Stimulated activated CD4-positive, alpha-beta T cell treated with anti-CD3 and anti-CD28 coated beads, Interleukin-4, amount 100 ng/mL, for 48 hours (primary cell): ENCODE measurements at places on chromosomes 7 and 10.

DNA sequence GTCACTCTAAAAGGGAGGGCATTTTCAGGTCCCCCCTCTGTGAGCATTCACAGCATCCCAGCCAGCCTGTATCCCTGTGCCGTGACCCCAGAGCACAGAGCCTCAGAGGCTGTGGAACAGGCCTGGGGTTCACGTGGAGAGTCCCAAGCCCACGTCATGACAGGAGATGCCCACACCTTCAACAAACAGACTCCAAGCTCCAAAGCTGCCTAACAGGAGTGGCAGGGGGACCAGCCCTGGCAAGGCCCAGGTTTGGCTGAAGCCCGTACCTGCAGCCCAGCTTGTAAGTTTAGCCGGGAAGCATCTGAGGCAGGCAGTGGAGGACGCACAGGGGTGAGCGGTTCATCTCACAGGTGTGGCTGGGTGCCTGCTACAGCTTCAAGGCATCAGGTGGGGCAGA lies 33.5 kb downstream of the LHPP start:
- DNase-seq, result no peak

- DNase-seq, result peak; percentile 52
These were observed 176.2 kb upstream of the ITGB1 start for GRCh38 chr10:33134011-33134751.

DNA sequence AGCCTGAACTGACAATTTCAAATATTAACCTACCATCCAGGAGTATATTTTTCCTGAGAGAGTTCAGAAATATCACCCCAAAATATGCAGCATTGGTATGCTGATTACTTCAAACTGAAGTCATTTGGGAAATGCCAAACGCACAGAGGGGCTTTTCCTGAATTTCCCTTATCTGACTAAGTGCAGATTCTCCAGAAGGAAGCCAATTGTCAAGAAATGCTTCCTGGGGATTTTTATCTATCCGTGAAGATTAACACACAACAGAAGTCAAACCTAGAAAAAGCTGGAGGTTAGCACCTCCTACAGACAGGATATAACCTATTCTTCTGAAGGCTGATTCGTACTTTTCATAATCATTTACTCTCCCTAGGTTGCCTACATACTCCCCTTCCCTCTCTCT lies 91.0 kb downstream of the AKR1D1 start:
- no peak for DNase-seq

- DNase-seq, result no peak
These were observed 18.4 kb downstream of the TRIM24 start for GRCh38 chr7:138478499-138478908.

DNA sequence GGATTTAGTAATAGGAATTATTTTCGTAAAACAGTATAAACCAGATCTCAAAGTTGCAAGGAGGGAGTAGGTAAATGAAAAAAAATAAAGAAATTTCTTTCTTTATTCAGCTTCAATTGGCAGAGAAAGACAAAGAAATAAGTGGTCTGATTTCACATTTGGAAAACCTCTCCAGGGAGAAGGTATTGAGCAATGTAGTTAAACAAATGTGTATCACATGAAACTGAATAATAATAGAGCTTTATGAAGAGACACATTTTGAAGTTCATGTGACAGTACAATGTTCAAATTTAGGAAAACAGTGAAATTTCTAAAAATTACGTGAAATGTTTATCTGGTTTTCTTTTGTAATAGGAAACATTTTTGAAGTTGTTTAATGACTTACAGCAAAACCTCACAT lies 63.0 kb downstream of the TAX1BP1 start:
- no peak for DNase-seq

DNA sequence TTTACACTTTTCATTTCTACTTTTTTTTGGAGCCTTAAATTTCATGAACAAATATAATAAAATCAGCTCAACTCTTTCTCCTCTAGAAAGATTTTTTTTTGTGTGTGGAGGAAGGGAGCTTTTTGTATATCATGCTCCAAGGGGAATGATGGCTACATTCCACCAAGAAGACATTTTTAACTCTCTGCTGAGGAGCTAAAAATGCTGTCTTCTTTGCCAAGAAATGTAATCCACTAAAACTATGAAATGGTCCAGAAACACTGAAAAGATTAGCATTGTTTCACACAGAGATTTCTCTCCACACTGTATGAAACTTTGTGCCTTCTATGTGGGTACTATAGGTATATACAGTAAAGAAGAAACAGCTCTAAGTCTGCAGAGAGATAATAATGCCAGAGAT lies 74.1 kb upstream of the ANK3 start:
- DNase-seq, result no peak

DNA sequence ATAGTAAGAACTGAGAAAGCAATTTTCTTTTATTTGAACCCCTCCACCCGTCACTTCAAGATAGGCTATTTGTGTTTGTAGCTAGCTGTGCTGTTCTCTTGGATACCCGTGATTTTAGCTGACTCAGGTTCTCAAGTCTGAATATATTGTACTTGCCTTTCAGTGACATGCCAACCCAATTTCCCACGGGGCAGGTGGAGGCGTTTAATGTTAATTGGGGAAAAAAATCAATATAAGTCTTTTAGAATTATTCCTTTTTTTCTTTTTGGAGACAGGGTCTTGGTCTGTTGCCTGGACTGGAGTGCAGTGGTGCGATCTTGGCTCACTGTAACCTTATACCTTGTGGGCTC lies 36.4 kb downstream of the ZRANB1 start:
- DNase-seq, result no peak

GRCh38 chr10:26831936-26832335 lies 28.8 kb downstream of the ABI1 start:
- DNase-seq, result no peak

DNA sequence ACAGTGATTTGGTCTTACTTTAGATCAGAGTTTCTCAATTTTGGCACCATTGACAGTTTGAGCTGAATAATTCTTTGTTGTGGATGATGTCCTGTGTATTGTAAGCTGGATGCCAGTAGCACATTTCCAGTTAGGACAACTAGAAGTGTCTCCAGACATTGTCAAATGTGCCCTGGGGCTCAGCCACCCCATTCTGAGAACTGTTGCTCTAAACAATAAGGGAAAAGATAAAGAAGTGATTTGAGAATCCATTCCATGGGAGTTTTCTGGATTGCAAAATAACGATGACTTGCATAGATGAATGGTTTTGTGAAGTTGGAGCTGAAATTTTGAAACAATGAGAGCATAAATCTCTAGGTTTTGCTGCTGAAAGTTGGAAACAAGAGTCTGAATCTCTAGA lies 44.6 kb downstream of the NUP205 start:
- no peak for DNase-seq

GRCh38 chr7:93574646-93575554 lies at the start of gene CALCR:
Gene CALCR (minus strand): TSS chr7:93574724. CDS start chr7:93486981, 87,743 bp downstream.
- no peak for DNase-seq
